ENCODE measurements at places on chromosomes 13 and 19. TPM values are rescaled to one million over a fixed set of nuclear protein-coding genes. Genes with fewer than 3 reads are reported as not detected.

DNA sequence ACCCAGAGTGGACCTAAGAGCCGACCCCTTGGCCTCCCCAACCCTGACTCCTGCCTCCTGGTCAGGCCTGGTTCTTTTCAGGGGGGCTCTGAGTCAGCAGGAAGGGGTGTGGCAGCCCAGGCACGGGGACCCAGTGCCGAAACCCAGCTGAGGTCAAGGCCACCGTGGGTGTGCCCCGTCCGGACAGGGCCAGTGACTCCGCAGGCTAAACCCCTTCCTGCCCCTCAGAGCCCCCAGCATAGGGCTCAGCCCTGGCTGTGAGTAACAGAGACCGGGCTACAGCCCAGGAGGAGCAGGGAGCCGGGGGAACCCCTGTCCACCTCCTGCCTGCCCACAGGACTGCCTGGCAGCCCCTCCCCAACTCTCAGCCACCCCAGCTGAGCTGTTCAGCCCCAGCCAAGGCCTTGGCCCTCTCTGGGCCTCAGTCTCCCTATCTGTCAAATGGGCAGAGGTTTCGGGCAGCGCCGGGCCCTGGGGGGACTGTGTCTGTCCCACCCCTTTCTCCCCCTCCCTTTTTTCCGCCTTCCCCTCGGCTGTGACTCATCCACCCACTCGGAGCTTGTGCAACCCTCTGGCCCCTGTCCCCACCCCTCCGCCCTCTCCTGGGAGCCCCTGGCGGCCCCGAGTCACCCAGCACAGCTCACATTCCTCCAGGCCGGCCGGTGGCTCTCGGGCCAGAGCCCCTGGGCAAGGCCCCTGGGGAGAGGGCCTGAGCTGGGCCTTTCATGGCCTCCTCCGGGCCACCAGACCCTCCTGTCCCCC, 8.6 kb downstream of the ZBTB7A start:
- no peak for DNase-seq

DNA sequence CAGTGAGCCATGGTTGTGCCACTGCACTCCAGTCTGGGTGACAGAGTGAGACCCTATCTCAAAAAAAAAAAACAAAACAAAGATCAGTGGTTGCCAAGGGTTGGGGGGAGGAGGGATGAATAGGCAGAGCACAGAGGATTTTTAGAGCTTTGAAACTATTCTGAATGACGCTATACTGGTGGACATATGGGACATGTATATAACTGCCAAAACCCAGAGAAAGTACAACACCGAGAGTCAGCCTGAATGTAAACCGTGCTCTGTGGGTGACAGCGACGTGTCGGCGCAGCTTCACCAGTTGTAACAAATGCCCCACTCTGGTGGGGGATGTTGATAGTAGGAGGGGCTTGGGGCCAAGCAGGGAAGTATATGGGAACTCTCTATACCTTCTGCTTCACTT, 32.9 kb downstream of the ZIC5 start:
- DNase-seq = no peak

DNA sequence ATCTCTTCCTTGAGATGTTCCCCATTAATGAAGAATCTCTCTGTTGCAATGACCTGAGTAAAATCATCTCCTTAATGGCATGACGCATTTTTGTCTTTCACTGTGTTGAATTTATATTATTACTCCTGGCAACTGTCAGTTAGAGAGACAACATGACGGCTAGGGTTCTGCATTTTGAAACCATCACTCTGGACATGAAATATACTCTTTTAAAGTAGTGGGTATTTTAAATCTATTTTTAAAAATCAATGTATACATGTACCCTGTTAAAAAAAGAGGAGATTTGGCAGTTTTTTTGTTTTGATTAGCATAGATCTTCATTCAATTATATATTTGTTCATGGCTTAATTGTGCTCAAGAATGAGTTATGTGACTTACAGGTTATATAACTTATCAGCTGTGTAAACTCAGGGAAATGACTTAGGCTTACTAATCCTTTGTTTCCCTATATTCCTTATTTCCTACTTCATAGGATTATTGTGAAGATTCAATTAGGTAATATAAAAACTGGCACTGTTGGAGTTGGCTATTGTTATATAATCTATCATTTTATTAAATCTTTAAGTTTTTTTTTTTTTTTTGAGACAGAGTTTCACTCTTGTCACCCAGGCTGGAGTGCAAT, 632.0 kb upstream of the SPRY2 start:
- DNase-seq = no peak

DNA sequence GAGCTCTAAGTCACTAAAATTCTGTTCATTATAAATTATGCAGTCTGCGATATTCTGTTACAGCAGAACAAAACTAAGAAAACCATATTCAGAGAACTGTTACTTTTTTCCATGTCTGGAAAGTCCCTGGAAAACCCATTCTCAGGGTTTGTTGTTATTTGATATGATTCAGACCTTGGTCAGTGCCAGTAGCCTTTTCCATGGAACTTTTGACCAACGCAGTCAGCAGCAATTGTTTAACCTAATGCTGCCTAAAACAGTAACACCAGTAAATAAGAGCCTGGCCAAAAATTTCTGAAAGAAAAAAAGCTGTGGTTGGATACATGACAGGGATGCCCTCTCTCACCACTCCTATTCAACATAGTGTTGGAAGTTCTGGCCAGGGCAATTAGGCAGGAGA, 402.7 kb downstream of the TBC1D4 start:
- no peak for DNase-seq

- DNase-seq = no peak
Observed at GRCh38 chr19:37699057-37699456, 20.5 kb downstream of the ZNF607 start.

DNA sequence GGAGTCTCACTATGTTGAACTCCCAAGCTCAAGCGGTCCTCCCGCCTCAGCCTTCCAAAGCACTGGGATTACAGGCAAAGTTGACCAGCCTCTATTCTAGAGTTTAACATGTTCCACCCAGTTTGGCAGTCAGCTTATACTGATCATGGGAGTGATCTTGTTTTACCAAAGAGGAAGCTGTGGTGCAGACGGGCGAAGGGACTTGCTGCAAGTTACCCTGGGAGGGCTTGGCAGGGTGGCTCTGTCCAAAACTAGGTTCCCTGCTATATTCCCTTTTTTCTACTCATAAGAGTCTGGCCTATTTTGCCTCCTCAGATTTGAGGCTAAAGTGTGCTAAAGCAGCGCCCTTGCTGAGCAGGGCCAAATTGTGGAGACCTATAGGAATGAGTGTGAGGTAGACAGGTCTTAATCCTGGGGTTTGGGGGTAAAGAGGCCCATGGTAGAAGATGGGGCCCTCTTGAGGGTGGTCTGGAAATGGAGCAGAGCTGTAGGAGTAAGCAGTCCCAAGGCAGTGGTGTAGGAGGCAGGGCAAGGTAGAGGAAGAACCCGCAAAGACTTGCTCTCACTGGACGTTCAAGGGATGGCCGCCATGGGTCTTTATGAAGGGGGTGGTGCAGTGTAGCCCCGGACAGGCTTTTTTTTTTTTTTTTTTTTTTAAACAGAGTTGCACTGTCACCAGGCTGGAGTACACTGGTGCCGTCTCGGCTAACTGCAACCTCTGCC, 3.3 kb downstream of the RPS19 start:
- DNase-seq = no peak

DNA sequence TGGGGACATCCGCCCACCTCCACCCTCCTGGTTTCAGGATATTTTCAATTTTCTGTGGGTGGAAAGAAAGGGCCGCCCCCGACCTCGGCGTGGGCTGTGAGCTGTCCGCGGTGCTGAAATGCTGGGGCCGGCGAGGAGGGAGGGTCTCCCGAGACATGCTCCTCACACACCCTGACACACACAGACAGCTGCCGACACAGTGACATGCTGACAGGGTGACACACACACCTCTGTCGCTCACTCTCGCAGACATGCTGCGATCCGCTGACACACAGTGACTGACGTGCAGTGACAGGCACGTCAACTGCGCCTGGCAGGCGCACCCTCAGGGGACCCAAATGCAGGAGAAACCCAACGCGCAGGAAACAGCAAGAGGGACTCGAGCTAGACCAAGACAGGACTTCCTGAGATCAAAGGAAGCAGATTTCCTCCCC, 25.1 kb upstream of the MEIS3 start:
- no peak for DNase-seq

DNA sequence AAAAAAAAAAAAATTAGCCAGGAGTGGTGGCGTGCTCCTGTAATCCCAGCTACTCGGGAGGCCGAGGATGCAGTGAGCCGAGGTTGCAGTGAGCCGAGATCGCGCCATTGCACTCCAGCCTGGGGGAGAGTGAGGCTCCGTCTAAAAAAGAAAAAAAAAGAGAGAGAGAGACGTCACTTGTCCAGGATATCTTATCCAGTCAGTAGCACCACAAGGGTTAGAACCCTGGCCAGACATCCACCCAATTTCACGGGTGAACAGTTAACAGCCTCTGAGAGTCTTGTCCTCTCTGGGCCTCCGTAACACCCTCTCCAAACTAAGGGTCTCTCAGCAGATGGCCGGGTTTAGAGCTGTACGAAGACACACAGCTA, 917 bp upstream of the CLPTM1 start:
- no peak for DNase-seq

GRCh38 chr13:110331362-110331761, 24.3 kb downstream of the COL4A2 start:
- DNase-seq = no peak

GRCh38 chr13:66391322-66391721, 838.8 kb downstream of the PCDH9 start:
- no peak for DNase-seq

DNA sequence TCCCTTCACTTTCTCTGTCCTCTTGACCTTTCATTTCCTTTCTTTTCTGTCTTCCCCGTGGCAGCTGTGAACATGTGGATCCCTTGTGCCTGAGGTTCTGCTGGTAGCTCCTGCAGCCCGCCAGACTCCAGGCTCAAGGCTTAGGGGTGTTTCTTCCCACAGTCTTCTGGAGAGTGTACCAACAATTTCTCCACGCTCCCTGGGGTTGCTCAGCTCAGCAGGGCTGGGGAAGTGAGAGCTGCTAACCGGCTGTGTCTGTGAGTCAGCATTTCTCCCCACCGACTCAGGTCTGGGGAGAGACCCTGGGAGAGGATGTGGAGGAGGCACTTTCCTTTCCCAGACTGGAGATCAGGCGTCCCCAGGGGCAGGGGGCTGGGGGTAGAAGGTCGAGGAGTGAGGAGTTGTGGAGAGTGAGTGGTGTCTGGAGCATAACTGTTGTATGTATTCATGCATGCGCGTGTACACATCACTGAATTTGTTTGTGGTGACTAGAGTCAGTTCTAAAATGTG, 193.6 kb downstream of the KCNRG start:
- peak; percentile 71 for DNase-seq

- DNase-seq = no peak
Observed at GRCh38 chr13:40170982-40171381, 495.5 kb downstream of the FOXO1 start.

- no peak for DNase-seq
Observed at GRCh38 chr13:112966776-112967175, 2.2 kb upstream of the MCF2L start.

- DNase-seq = no peak
Observed at GRCh38 chr13:49417161-49417560, 26.7 kb downstream of the CAB39L start.

- DNase-seq = no peak
Observed at GRCh38 chr19:1944088-1944915, 3.3 kb downstream of the CSNK1G2 start.

DNA sequence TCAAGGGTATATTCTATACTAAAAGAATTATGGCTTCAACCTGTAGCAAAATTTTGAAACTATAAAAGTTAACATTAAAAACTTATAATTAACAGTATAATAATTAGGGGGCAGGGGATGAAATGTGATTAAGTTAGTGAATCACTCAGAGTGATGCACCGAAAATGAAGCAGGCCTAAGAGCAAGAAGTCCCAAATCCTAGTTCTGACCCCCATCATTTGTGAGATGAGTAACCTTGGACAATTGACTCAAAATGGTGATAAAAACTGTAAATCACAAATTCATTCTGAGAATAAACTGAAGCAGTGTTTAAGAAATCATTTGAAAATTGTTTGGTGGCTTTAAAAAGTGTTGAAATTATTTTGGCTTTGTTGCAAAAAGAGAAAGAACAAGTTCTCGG, 56.8 kb downstream of the KLF12 start:
- no peak for DNase-seq

- DNase-seq = no peak
Observed at GRCh38 chr19:33558856-33559255, 37.3 kb upstream of the PEPD start.

DNA sequence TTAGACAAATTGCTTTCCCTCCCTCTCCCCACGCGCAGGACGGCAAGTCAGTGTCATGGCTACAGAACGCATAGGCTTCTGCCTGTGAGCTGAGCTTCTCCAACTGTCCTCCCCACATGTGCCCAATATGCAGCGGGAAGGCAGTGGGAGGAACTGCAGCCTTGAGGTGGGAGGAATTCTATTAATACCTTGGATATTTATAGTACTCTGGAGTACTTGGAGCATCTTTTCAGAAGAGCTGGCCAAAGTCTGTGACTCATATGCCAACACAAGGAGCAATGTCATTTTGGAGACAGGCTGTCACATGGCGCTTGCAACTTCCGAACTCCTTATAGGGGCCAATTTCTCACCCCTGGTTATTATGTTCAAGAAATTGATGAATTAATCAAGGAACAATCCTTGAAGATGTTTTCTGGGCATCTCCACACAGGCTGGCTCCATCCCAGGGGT, 245.0 kb upstream of the SERP2 start:
- no peak for DNase-seq

DNA sequence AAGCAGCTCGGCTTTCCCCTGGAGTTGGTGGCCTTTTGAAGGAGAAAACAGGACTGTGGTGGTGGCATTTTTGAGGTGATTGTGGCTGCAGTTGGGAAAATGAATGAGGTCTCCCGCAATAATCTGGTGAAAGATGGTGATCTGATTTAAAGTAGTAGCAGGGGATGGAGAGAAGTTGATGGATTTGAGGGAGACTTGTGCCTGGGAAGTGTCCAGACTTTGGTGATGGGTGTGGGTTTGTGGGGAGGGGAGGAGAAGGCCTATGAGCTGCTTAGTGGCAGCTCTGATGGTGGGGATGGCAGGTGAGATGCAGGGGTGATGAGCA, 4.0 kb upstream of the EPN1 start:
- DNase-seq = no peak

Gene DCT
- polyA plus RNA-seq = 0.11 TPM

Gene NCAN
- not detected for polyA plus RNA-seq

Gene KLK4
- polyA plus RNA-seq = 1.2 TPM

Gene SYT5
- polyA plus RNA-seq = not detected

Gene ZNF728
- not detected for polyA plus RNA-seq

Gene CDX2
- polyA plus RNA-seq = not detected

Gene PNMA8A
- 12.5 TPM for polyA plus RNA-seq

Gene SGCG
- not detected for polyA plus RNA-seq

Gene ARRDC5
- polyA plus RNA-seq = not detected

Gene WDR62
- 0.58 TPM for polyA plus RNA-seq

Gene SIGLEC10
- polyA plus RNA-seq = 0.34 TPM

Gene CABP5
- polyA plus RNA-seq = not detected

Gene ATP4A
- polyA plus RNA-seq = not detected

Gene C19orf81
- 1.6 TPM for polyA plus RNA-seq

Gene ARHGAP45
- polyA plus RNA-seq = 11.8 TPM
